ENCODE measurements at places on chromosomes 5 and 9.

DNA sequence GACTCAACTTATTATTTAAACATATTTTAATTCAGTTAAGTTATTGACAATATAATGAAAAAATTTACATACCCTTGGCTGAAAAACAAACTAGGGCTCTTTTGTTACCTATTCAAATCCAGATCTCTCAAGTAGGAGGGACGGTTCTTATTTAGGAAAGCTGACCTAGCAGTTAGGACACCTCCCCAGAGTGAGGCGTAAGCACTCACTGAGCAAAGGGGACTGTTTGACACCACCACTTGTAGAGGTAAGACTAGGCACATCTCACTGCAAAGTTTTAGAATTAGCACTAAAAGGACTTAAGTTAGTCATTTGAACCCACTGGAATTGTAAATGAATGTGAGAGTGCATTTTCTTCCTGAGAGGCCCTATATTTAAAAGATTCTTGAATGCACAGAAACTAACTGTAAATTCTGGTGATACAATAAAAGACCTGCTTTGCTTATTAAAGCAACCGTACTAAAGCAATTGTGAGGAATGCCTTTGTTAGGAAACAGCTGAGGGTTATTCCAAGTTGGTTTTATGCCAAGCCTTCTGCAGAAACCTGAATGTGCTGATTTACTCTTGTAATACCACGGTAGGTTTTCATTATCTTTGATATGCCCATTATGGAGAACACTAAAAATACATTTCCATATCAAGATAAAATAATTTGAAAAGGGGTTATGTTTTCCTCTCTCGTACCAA, 16.2 kb downstream of the HACD4 start:
- DNase-seq = no peak

DNA sequence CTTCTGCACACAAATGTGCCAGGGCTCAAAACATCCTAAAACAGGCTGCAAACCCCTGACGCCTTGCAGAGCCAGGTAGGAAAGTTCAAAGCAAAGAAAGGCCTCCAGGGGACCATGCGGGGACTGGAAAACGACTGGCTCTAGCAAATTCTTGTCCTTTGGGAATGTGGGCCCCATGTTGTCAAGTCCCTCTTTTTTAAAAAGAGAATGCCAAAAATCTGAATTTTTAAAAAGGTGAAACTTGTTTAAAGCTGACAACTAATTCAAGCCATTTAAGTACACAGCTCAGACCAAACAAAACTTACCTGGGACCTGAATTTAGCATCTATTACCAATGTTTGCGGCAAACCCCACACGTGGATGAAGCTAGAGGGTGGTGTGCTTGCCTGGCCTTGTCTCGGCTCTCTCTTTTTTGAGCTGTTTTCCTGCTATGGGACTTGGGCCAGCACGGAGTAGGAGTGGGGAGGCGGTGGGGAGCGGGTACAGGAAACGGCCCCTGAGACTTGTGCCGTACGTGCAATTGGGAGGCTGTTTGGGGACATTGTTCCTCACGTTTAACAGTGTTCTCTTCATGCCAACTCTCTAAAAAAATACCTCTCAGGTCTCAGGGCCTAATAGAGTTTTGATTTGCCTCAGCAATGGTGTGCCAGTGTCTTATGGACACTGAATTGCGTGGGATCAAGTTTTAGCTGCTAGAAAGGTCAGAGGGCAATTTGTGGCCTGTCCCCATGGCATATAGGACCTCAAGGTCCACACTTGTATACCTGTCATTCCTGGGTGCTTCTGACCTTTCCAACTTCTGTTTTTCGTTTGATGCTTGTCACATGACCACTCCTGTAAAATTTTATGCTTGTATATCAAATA, 15.1 kb upstream of the PHF19 start:
- no peak for DNase-seq

DNA sequence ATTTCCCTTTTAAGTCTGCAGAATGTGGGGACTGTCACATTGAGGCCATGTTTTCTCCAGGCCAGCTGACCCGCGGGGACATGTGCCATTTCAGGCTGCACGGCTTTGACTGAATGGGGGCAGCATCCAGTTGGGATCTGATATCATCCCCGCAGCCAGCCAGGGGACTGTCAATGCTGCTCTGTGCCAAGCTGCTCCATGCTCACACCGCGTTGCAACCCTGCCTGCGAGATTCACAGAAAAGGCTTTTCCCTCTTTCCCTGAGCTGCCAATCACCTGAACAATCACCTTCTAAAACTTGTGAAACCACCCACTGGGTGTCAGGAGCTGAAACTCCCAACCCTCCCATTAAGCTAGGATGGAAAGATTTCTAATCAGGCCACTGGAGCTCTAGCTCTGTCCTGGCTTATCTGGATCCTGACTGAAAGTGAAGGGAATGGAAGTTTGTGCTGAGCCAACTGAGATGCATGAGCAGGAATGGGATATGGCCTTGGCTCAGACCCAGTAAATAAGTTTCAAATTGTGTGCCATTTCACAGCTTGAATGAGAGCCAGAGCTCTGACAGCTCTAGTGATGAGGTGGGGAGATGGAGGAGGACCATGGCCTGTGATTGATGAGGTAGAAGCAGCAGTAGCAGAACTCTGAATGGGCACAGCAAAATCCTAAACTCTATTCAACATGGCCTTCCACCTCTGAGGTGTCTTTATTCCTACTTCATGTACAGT, 34.5 kb upstream of the ZNF366 start:
- DNase-seq = no peak

DNA sequence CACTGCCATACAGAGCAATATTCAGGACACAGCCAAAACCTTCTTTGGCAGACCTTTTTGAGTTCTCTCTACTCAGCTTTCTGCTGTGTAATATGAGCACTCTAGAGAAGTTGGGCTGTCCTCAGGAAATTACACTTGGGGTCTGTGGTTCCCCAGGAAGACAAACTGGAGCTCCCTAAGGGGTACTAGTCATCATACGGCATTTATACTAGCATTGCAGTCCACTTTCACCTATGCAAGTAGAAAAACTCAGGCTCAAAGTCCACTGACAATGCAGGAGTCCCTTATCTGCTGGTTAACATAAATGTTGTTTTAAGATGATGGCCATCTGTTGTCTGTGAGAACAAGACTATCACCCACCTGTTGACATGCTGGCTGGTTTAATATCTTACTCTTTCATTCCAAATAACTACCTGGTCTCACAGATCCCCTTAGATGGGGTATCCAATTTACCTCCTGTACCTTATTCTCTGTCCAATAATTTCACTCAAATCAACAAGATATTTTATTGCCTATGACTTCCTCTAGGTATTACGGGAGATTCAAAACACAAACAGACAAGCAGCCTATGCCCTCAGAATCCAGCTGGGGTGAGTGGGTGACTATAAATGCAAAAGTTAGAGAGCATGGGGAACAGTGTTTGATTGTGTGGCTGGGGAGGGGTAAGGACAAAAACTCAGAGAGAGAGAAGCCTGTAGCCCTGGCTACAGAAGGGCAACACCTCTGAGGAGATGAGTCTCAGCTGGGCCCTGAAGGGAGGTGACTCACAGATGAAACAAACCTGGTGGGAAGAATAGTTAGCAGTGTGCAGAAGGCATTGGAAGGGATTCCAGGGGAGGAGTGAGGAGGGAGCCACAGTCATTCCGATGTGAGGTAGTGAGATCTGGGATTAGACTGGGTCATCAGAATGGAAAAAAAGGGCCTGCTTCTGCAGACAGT, 10.2 kb downstream of the DOCK8 start:
- DNase-seq = peak; percentile 15

- DNase-seq = no peak
These were observed 161.8 kb upstream of the VLDLR start for GRCh38 chr9:2459756-2460155.

GRCh38 chr5:61416010-61416409, 84.0 kb downstream of the ZSWIM6 start:
- peak; percentile 62 for DNase-seq

- no peak for DNase-seq
These were observed 112.3 kb upstream of the SMIM23 start for GRCh38 chr5:171673328-171673727.

DNA sequence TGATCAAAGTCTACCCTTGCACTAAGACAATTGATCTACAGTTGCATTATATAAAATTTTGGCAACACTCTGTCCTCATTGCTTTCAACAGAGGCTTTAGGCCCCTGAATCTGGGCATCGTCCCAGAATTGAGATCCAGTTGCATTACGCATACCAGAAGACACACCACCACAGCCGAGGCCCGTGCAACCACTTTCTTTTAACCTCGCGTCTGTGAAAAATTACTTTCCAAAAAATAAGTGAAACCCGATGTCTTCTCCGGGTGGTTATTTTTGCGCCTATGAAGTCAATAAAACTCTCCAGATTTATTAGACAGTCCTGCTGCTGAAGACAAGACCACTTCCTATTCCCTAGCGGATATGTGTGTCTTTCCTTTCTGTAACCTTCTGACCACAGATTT, 52.1 kb upstream of the NFIB start:
- no peak for DNase-seq

GRCh38 chr9:35960039-35960655, 2.2 kb upstream of the OR2S2 start:
- no peak for DNase-seq

DNA sequence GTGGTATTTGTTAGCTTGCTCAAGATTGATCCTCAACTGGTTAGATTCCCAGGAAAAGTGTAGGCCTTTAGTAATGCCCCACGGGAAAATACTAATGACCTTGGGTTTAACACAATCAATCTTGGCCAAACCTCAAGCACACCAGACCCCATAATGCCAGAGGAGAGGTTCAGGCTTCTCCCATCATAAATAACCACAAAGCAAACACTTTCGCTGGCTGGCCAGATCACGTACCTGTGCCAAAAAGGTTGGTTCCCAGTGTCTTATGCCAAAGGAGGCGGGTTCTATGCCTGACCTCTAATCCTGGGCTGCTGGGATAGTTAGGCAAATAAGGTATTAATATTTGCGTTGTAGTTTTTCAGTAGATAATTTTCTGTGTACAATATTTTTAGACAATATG, 379.2 kb upstream of the CDH18 start:
- DNase-seq = no peak

- DNase-seq = peak; percentile 37
These were observed 87.4 kb downstream of the ZNF608 start for GRCh38 chr5:124658867-124659557.

- DNase-seq = no peak
These were observed 16.6 kb downstream of the STOM start for GRCh38 chr9:121353241-121354061.

DNA sequence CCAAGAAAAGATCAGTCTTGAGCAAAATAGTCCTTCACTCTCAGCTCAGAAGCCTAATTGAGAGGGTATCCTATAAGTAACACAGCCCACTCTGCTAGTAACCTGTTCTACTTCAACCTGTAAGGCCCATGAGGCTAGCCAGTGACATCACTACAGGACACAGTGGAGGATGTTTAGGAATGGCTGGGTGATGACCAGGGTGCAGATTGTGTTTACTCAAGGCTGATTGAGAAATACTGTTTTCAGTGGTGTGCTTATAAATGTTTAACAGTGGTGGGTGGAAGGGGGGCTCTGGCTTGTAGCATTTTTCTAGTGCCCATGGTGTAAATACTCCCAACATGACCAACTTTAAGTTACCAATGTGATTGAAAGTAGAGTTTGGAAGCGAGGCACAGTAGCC, 159.8 kb upstream of the CCDC152 start:
- DNase-seq = no peak

- DNase-seq = no peak
These were observed 8.3 kb downstream of the KIF4B start for GRCh38 chr5:155021842-155022241.

- no peak for DNase-seq
These were observed 837.7 kb upstream of the ZNF608 start for GRCh38 chr5:125584140-125584520.

DNA sequence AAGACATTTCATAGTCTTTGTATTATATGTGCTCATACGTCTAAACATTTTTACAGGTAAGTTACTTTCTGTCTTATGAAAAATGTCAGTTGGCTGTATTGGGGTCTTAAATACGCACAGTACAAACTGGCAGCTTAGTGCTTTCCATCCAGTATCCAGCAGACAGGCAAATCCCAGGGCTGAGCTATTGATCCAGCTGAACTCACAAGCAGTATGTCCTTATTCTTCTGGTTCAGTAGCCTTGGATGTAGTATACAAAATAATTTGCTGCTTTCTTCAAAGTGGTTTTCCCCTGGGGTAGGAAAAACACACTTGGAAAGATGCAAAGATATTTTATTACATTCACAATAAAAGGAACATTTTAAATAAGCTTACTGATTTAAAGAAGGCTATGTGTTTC, 617.2 kb downstream of the NR2F1-AS1 start:
- DNase-seq = no peak

GRCh38 chr5:3218916-3219650, 376.5 kb upstream of the IRX1 start:
- DNase-seq = no peak

- no peak for DNase-seq
These were observed 24.8 kb downstream of the PPP3R2 start for GRCh38 chr9:101569741-101570501.

DNA sequence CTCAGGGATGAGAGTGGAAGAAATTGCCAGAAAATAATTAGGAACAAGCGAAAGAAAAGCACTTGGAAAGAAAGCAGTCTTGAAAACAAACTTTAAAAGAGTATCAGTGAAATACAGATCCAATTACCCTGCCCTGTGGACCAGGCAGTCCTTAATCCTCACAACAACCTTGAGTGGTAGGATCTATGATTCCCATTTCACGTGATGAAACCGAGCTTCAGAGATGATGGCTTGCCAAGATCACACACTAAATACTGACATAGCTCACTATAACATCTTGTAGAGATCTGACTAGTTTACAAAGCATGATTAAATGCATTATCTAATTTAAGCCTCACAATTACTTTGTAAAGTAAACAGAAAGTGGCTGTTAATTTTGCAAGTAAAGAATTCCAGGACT, 55.5 kb upstream of the ABCA1 start:
- DNase-seq = no peak

Measured in kidney glomerular epithelial cell (primary cell).